ENCODE measurements at places on chromosomes 11 and 22.

GRCh38 chr11:119729951-119730613 lies 1.1 kb upstream of the NECTIN1 start:
- no peaks in the 10 kb centered on the region for H3K36me3 ChIP-seq
- peak; percentile 21 for DNase-seq
- peak overlapping the region; percentile 66 for H3K4me3 ChIP-seq
- H3K27ac ChIP-seq: no peak overlapping the region
- peaks cover 43% of the 10 kb centered on the region for H3K27me3 ChIP-seq
- peaks cover 3% of the 10 kb centered on the region for H3K4me1 ChIP-seq

- no peaks in the 10 kb centered on the region for H3K27me3 ChIP-seq
- H3K36me3 ChIP-seq: peaks cover 38% of the 10 kb centered on the region
- no peak overlapping the region for H3K27ac ChIP-seq
These were observed 36.8 kb downstream of the ALG9 start for GRCh38 chr11:111834432-111835163.

DNA sequence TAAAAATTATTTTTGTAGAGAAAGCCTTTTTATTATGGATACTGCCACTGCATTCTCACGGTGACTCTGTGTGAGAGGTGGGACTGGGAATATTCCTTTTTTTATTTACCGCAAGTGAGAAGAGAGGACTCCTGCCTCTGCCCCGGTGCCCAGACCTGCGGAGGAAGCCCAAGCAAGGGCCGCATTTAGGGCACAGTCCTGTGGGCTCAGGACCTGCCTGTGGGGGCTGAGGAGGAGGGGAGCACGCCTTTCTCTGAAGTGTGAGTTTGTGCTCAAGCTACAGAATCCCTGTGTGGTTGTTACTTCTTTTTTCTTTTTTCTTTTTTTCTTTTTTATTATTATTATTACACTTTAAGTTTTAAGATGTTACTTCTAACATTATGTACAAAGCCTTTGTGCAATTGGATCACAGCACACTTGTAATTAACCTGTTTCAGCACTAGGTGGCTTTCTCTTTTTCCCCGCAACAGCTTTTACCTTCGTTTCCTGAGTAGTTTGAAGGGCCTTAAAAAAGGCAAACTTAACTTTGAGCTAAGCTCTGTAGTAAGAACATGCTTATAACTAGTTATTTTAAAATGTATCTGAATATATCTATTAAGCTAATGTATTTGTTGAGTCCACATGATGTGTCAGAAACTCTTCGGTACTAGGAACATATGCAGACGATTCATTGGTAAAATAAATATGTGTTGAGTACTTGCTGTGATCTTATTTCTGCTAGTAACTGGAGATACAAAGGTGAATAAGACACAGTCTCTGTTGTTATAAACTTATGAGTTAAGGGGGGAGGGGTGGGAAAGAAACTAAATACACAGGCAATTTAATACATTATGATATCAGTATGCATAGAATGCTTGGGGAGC lies 18.3 kb downstream of the AMOTL1 start:
- H3K4me1 ChIP-seq: no peaks in the 10 kb centered on the region
- H3K27ac ChIP-seq: no peak overlapping the region
- DNase-seq: peak; percentile 52
- no peak overlapping the region for H3K4me3 ChIP-seq
- H3K36me3 ChIP-seq: no peaks in the 10 kb centered on the region

DNA sequence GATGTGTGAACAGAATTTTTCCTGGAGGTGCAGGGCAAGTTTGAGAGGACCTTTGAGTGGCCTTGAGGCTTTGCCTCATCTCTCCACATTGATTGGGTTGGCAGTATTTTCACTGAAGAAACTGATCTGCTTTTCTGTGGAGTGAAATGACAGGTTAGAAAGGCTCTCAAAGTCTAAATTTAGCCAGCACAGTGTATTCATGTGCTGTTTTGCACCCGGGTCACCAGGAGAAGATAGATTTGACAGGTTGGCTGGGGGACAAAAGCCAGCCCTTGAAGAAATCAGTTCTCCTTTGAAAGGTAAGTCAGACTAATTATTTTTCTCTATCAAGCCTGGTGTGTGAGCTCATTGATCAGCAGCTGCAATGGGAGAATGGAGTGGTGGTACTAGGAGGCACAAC lies 152.9 kb downstream of the DBX1 start:
- no peaks in the 10 kb centered on the region for H3K36me3 ChIP-seq
- no peaks in the 10 kb centered on the region for H3K27me3 ChIP-seq

DNA sequence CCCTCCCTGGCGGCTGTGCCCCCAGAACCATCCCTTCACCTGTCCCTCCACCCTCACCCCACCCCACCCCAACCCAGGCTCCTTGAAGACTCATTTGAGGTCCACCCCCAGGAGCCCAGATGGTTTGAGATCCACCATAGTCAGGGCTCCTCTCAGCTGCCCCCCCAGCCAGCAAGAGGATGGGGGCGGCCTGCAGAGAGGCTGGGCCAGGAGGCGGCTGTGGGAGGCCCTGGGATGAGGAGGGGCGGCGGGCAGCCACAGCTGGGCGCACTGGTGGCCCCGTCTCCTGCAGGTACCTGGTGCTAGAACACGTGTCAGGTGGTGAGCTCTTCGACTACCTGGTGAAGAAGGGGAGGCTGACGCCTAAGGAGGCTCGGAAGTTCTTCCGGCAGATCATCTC lies 46.1 kb downstream of the MOB2 start:
- no peak overlapping the region for H3K27ac ChIP-seq
- H3K36me3 ChIP-seq: no peaks in the 10 kb centered on the region
- peaks cover 5% of the 10 kb centered on the region for H3K4me1 ChIP-seq
- DNase-seq: no peak

DNA sequence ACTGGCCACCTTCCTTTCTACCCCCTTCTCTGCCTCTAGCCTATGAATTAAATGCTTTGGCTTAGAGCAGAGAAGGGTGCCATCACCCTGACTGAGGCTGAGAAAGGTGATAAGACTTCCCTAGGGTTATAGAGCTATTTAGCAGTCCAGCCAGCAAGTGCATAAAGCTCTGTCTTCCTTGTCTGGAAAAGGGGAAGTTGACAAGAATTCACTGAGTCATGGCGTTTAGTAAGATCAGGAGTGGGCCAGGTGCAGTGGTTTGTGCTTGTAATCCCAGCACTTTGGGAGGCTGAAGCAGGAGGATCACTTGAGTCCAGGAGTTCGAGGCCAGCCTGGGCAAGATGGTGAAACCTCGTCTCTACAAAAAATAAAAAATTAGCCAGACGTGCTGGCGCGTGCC lies 63.1 kb downstream of the LHFPL7 start:
- H3K4me3 ChIP-seq: no peak overlapping the region
- DNase-seq: peak; percentile 63
- H3K36me3 ChIP-seq: no peaks in the 10 kb centered on the region
- H3K4me1 ChIP-seq: no peaks in the 10 kb centered on the region
- H3K27me3 ChIP-seq: no peaks in the 10 kb centered on the region

DNA sequence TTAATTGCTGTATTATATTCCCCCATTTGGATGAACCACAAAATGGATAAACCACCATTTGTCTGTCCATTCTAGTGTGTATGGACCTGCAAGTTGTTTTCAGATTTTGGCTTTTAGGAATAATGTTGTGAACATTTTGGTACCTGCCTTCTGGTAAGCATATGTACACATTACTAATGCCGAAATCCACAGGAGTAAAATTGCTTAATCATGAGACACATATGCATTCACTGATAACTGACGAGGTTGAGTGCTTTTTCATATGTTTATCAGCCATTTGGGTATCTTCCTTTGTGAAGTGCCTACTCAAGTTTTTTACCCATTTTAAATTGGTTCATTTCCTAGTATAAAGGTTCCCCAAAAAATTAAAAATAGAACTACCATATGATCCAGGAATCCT lies 34.2 kb downstream of the OSBP2 start:
- H3K36me3 ChIP-seq: no peaks in the 10 kb centered on the region
- peaks cover 10% of the 10 kb centered on the region for H3K4me1 ChIP-seq
- H3K27me3 ChIP-seq: no peaks in the 10 kb centered on the region
- no peak overlapping the region for H3K27ac ChIP-seq

DNA sequence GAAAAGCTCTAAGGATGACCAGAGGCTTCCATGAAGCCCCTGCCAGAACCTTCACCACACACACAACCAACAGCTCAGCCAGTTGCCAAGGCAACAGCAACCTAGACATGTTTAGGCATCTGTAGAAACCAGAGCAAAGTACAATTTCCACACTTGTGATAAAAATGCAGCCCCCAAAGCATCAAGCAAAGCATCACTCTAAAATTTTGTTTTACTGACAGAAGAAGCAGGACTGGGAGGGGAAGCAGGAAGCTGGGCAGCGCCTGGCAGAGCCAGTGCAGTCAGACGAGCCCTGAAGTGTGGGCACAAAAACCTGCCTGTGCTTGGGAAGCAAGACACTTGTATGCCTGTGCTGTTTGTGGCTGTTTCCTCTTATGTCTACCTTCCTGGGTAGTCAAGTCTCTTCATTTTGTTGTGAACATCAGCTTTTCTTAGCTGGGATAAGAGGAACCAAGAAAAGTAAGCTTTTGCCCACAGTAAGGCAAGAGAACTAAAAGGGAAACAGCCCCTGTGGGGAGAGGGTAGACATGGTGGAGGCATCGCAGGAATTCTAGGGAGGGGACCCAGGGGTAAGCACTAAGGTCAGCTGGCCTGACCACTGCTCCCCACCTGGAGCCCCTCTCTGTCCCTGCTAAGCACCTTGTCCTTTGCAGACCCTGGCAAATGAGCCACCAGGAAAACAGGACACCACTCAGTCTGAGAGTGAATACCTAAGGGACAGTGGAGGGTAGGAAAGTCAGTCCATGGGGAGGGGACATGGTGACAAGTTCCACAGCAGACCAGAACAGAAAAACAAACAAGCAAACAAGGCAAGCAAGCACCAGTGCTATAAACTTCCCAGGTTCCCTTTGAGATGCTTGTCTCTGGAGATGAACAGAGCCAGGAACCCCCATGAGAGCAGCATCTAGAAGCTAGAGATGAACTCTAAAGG lies 13.4 kb downstream of the PACSIN2 start:
- H3K27ac ChIP-seq: no peak overlapping the region
- H3K36me3 ChIP-seq: no peaks in the 10 kb centered on the region
- peak; percentile 72 for DNase-seq
- peak overlapping the region; percentile 6 for H3K4me3 ChIP-seq

DNA sequence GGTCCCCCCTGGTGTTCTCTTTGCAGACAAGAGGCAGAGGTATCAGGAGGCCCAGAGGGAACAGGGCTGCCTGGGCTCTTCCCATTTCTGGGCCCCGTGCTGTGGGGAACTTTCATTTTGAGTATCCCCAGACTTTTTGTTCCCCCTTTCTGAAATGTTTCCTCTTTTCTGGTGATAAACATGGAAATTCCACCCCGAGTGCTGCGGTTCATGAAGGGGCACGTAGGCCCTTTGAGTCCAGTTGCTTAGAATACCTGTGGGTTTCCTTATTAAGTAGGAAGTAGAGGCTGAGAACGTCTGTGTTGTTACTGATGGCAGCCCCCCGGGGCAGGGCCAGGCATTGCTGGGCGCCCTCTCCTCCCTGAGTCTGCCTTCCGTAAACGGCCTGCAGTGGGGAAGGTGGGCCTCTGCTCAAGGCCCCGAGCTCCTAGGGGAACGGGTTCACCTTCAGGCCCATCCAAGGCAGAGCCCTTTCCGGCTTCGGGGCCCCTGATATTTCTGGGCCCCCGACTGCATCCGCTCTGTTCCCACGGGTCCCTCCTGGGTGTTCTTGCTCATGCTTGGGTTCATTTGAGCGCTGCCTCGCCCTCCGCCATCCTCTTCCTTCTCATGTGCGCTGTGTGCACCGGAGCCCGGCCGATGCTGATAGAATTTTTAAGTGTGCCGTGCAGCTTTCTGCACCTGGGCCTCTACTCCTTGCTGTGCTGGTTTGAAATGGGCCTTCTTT lies 12.0 kb downstream of the TBC1D22A start:
- peaks cover 66% of the 10 kb centered on the region for H3K4me1 ChIP-seq
- H3K4me3 ChIP-seq: peak overlapping the region; percentile 67
- H3K27me3 ChIP-seq: no peaks in the 10 kb centered on the region
- peak; percentile 63 for DNase-seq
- peak overlapping the region; percentile 48 for H3K27ac ChIP-seq
- H3K36me3 ChIP-seq: no peaks in the 10 kb centered on the region

DNA sequence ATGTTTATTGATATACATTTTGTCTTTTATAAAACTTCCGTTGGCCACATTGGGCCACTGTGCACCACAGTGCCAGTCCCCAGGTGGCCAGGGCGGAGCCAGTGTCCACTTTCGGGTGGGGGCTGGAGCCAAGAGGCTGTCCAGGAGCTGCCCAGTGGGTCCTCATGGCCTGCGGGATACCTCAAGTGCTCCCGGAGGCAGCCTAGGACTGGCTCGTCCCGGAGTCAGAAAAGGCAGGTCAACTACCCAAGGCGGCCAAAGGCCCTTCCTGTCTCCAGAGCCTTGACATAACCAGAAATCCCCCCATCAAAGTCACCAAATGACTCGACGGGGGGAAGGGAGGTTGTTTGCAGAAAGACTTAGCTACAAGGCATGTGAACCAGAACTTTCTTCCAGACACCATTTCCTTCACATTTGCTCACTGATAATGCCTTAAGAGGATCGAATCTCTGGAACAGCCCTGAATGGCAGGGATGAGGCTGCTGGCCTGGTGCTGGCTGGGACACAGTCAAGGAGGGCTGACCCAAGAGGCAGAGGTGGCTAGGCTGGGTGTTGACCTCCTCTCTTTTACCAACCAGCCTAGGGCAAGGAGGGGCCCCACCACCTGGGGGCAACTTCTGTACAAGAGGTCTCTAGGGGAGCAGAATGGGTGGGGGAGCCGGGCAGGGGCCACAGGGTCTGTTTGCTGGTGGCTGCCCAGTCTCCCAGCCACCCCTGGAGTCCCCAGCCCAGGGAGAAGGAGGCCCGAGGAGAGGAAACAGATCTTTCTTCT lies 8.4 kb downstream of the MRGPRF start:
- no peaks in the 10 kb centered on the region for H3K27me3 ChIP-seq
- H3K36me3 ChIP-seq: no peaks in the 10 kb centered on the region
- no peak overlapping the region for H3K4me3 ChIP-seq
- H3K4me1 ChIP-seq: no peaks in the 10 kb centered on the region
- no peak for DNase-seq

- H3K4me3 ChIP-seq: no peak overlapping the region
- H3K27ac ChIP-seq: no peak overlapping the region
- H3K36me3 ChIP-seq: no peaks in the 10 kb centered on the region
- no peaks in the 10 kb centered on the region for H3K4me1 ChIP-seq
These were observed 188.9 kb upstream of the ZBED5 start for GRCh38 chr11:11046781-11047180.

DNA sequence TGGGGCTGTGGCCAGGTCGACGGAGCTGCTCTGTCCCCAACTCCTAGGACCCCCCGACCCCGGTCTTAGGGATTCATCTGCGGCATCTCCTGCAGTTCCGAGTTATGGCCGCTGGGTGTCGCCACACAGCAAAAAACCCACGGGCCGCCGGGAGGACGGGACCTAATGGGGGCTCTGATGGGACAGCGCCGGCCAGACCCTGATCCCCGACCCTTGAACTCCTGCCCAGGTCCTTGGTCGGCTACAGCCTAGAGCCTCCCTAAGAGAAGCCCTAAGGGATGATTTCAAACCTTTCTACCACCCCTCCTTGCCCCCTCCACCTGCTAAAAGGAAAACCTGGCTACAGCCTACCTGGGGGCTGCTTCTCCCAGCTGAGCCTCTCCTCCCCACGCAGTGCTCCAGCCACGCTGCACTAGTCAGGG lies 30.8 kb upstream of the LRRC10B start:
- no peaks in the 10 kb centered on the region for H3K4me1 ChIP-seq
- H3K27ac ChIP-seq: no peak overlapping the region
- H3K27me3 ChIP-seq: no peaks in the 10 kb centered on the region

Data from common myeloid progenitor, CD34-positive (primary cell).